KBM-7 (cell line): ENCODE measurements at places on chromosomes 4 and X.
A peak's percentile ranks its signal among the peaks of the same experiment; 100 is the strongest.

- no peak for DNase-seq
Measured at GRCh38 chr4:30879855-30880598, 159.9 kb downstream of the PCDH7 start.

- no peak for DNase-seq
Measured at GRCh38 chrX:54964766-54965497, 29.1 kb downstream of the PFKFB1 start.

- DNase-seq, result peak; percentile 24
Measured at GRCh38 chr4:138576684-138577083, 334.5 kb upstream of the SLC7A11 start.

DNA sequence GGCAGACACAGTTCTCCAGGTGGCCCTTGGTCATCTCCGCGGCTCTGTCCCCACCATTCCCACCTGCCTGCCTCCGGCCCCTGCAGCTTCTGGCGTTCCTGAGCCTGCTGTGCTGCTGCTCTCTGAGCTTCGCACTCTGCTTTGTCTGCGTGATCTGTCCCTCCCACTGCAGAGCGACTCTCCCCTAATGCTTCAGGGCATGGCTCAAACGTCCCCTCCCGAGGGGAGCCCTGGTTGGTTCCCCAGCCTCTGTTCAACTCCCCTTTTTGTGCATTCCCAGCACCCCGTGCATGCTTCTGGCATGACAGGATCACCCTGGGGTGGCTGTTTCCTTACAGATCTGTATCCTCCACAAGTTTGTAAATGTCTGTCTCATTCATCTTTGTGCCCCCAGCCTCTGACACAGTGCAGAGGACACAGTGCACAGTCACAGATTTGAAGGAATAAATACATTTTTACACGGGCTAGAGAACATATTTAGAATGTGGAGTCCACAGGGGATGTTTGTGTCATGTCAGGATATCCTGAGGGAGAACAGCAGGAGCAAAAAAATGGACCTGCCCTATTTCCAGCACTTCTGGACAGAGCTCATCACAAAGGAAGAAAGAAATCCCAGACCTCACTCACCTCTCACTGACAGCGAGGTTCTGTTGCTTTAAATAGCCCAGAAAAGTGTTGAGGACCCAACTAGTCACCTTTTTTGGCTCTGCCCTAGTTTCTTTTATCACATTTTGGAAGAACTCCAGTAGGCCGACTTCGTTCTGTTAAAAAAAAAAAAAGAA is 72.6 kb downstream of the GATB start:
- no peak for DNase-seq

GRCh38 chr4:158826057-158826456 is 57.2 kb downstream of the FNIP2 start:
- DNase-seq, result no peak

DNA sequence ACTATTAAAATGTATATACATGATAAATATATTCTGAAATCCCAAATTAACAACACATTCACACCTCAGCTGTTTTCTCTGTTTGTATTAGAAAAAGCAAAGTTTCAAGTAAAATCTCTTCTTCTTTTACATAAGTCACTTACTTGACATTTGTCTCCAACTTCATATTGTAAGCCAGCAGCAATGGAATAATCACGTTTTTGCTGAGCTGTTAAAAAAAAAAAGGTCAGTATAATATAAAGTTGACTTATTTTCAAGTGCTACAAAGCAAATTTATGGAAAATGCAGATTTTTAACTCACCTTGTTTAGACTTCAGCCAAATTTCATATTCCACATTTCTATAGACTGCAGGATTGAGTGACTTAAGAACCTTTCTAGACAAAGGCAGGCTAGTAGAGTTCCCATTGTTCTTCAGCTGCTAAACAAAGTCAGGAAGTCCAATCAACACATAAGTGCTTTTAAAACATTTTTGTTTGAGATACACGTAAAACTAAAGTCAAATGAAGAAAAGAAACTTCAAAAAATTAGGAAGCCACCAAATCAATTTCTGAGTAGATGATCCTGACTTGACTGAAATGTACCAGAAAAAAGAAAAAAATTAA is 25.0 kb downstream of the OTUD4 start:
- no peak for DNase-seq

DNA sequence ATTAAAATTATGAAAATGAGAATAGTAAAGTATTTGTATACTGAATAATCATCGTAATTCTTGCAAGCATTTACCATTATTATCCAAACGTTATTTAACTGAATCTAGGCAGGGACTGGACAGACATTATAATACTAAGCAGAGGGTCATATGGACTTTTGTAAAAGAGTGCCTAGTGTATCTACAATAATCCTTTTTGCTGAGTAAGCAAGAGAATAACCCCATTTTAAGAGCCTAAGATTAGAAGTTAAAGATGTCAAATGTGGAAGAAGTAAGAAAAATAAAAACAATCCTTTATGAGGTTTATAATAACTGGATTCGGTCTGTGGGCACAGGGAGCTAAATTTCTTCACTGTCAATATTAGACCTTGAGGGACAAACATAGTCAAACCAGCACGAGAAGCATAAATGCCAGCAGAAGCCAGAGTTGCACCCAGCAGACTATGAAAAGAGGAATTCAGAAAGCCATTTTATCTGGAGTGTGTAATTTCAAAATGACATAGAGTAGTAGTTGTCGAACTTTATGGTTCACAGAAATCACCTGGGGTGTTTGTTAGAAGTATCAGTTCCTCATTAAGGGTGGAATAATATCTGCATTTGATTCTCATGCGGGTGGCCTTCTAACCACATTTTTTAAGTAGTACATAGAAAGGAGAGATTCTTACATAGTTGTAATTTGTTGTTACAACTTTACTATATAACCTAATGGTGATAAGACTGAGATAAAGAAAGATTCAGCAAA is 39.7 kb upstream of the DCLK2 start:
- DNase-seq, result no peak

DNA sequence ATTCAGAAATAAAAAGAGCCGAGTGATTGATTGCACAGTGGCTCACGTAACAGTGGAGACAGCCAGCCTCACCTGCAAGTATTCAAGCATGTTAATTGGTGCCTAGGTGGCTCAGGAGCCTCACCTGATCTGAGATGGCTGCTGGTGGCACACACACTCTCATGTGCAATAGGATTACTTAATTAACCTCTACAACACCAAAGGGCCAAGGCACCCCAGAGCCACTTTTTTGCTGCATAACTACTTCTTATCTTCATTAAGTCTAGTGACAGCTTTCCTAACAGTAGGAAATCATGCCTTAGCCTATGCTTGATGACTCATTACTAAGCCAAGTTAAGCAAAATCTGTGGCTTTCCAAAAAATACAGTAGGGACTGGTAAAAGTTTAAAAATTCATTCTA is 117.3 kb upstream of the NOCT start:
- DNase-seq, result no peak

GRCh38 chr4:74934888-74935287 is 2.0 kb downstream of the PARM1 start:
- DNase-seq, result no peak
